ENCODE measurements at places on chromosomes 6 and 20.

GRCh38 chr6:20918868-20919267, 384.6 kb downstream of the CDKAL1 start:
- no peak for DNase-seq

DNA sequence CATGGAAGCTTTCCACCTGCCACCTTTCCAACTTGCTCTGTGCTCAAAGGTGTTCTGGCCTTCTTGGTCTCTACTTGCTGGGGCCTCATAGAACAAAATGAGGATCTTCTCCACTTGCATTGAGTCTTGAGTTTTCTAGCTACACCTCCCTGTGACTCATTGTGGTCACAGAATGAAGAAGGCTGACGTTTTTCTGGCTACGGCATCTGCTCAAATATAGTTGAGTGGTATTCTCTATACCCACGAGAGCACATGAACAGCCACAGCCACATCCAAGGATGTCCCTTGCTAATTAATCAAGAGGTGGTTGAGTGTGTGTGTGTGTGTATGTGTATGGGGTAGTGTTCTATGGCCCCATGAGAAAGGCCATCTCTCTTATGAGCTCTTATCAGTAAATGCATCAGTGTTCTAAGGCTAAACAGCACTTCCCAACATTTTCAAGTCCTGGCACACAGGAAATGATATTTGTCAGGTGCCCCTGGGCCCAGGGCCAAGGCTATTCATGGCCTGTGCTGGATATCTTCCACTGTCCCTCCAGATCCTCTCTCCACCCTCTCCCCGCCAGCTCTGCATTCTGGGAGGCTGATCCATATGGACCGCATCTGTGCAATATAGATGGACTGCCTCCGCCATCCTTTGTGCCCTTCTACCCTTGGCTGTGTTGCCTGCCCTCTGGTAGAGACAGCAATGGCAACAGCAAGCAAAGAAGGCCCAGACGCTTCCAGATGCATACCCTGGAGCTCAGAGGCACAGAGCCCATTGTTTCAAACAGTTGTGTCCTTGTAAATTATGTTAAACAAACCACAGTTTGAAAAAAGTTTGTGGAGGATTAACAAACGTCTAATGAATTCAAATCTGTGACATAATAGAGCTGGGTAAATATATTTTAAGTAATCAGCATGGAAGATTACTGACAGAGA, 150.2 kb downstream of the LRFN2 start:
- no peak for DNase-seq

- DNase-seq, result no peak
Measured at GRCh38 chr20:47586649-47587294, 85.1 kb downstream of the NCOA3 start.

DNA sequence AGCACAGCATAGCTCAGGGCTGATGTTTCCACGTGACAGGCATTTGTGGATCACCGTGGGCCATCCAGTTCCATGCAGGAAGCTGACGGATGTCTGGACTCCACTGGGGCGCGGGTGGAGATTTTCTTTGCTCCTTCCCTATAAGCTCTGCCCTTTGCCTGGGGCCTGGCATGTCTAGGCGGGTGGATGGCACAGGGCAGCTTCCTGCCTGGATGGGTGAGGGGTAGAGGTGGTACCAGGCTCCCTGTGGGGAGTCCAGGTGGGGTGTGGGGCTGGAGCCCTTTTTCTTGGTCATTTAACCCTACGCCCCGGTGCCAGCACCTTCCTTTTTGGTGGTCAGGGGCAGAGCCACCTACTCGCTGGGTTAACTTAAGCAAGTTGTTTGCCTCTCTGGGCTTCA, 10.4 kb downstream of the FAM110A start:
- no peak for DNase-seq

DNA sequence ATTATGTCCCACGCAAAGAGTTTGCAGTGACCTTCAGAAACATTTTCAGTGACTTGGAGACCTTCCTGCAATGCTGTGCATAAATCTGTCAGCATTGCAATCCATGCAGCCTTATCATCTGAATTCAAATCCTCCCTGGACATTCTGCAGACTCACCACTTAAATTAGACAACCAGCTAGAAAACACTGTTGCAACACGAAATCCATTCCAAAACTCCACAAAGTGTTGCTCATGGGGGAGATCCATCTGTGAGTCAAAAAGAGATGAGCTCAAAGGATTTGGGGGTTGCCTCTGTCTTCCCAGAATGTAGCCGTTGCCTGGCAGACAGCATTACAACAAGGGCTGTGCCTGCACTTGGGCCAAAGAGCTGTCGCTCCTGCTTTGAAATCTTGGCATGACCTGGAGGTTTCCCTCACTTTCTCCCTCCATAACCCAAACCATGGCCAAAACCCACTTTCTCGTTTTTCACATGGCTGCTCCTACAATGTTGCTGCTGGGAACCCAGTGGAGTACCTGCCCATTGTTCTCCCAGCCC, 163.5 kb upstream of the CDYL start:
- no peak for DNase-seq

- no peak for DNase-seq
Measured at GRCh38 chr6:15284743-15285142, 38.9 kb downstream of the JARID2 start.

DNA sequence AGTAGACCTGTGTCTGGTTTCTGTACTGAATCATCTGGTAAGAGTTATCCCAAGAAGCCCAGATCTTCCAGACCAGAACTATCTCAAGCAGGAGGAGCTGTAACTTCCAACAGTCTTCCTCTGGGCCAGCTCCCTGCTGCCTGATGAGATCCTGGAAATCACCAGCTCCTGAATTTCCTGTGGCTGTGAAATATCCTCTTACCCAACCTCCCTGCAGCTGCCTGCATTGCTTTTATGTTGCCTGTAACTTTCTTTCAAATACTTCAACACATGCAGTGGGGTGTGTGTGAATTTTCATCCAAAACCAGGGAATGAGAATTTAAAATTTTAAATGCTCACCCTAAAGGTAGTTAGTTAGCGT, 160.5 kb upstream of the LAMP5 start:
- no peak for DNase-seq
